Activated effector memory CD4-positive, alpha-beta T cell treated with anti-CD3 and anti-CD28 coated beads, Interleukin-2, amount 50 U/mL, for 16 hours (primary cell): ENCODE measurements at places on chromosomes 6 and 20.
A peak's percentile ranks its signal among the peaks of the same experiment; 100 is the strongest.

DNA sequence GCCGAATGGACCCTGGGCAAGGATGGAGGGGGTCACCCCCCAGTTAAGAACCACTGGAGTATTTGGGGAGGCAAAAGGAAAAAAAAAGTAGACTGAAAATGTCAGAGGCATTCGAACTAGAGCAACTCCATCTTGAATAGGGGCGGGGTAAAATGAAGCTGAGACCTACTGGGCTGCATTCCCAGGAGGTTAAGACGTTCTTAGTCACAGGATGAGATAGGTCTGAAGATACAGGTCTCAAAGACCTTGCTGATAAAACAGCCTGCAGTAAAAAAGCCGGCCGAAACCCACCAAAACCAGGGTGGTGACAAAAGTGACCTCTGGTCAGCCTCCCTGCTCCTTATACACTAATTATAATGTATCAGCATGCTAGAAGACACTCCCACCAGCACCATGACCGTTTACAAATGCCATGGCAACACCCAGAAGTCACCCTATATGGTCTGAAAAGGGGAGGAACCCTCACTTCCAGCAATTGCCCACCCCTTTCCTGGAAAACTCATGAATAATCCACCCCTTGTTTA is 70.4 kb upstream of the KCNG1 start:
- no peak for DNase-seq

- no peak for DNase-seq
Measured at GRCh38 chr6:125868678-125869395, 78.1 kb downstream of the NCOA7 start.

- DNase-seq, result no peak
Measured at GRCh38 chr6:98847779-98848538, 13.6 kb downstream of the POU3F2 start.

- DNase-seq, result no peak
Measured at GRCh38 chr6:1068068-1068467, 243.8 kb upstream of the FOXQ1 start.

- no peak for DNase-seq
Measured at GRCh38 chr6:781350-781961, 88.5 kb upstream of the EXOC2 start.

DNA sequence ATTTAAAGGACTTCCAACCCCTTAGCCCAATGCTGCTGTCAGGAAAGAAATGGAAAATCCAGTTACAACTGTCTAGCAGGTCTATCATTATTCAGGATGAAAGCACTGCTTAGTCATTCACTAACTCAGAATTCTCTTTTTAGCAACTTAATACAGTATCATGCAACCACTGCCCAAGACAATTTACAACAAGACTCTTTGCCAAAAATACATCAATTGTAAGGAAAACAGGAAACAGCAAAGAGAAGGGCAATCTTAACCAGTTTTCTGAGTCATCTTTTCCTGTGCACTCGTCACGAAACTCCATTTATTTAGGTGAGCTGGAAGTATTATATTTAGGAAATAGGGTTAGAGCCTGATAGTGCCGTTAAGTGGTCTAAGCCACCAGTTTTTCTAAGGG is 1197.7 kb upstream of the CITED2 start:
- DNase-seq, result no peak

DNA sequence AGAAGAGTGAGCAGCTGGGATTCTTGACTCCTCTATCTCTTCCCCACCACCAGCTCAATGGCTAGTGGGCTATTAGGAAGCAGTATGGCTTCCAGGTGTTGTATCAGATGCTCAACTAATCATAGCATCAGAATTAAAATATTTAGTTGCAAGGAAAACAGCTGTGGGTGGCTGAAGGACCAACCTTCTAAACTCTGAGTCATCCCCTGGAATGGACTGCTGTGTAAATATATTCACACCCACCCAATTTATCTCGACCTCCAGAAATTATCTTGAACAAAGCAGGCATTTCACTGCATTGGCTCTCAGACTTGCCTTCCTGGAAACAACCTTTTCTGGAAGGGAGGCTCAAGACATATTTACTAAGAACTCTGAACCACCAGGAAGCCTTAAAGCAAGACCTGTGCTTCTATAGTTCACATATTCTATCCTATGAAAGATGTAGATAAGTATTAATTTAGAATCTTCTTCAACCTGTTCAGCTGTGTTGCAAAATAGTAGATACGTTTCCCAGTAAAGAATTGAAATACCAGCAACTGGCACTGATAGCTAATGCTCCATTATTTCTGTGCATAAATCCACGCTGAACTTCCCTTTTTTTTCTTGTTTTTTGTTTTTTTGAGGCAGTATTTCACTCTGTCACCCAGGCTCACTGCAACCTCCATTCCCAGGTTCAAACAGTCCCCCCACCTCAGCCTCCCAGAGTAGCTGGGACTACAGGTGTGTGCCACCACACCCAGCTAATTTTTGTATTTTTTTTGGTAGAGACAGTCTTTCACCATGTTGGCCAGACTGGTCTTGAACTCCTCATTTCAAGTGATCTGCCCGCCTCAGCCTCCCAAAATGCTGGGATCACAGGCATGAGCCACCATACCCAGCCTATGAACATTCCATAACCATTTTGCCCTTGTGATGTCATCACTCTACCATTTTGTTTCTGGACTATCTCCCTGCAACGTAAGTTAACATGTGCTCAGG is 56.9 kb upstream of the CD2AP start:
- DNase-seq, result no peak

DNA sequence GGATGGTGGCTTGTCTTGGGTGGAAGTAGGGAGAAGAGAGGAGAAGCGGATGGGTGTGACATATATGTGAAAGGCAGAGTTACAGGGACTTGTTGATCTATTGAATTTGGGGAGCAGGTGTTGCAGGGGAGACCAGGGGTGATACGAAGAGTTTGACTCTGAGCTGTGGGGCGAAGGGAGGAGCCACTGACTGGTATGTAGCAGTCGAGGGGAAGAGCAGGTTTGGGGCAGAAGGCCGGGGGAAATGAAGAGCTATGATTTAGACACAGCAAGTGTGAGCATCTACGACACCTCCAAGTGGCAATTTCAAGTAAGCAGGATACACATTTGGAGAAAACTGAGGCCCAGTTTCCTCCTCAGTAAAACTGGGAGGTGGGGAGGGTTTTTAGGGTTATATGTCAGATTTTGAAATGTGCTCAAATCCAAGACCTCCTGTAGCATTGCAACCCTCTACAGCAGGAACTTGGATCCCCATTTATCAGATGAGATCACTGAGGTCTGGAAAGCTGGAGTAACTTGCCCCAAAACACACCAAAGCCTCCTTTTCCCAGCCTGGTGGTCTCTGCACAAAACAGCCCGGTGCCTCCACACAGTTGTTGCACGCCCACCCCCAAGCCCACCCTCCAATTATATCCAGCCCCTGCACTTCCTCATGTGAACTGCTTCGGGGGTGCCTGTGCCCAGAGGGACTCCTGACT is 137.8 kb downstream of the PREX1 start:
- DNase-seq, result no peak

DNA sequence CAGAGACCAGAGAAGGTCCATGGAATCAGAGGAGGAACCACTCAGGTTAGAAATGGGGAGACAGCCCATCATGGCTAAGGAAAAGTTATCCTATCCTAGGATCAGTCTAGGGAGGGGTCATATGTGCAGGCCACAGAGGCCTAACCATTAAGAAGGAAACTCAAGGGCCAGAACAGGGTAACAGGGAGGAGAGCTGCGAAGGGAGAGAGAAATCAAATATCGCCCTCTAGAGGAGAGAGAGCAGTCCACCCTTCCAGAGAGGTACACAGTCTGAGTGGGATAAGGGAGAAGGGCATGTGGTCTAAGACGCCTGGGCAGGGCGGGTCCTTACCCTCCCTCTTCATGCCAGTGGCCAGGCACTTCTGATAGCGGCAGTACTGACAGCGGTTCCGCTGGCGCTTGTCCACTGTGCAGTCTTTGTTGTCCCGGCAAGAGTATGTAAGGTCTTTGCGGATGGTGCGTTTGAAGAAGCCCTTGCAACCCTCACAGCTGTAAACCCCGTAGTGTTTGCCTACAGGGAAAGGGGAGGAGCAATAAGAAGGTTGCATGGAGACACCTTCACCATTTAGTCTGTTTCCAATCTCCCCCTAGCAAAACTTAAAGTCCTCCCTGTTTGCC is 2.9 kb downstream of the RXRB start:
- DNase-seq, result peak; percentile 69

- DNase-seq, result no peak
Measured at GRCh38 chr20:37781626-37782025, 87.8 kb downstream of the CTNNBL1 start.

DNA sequence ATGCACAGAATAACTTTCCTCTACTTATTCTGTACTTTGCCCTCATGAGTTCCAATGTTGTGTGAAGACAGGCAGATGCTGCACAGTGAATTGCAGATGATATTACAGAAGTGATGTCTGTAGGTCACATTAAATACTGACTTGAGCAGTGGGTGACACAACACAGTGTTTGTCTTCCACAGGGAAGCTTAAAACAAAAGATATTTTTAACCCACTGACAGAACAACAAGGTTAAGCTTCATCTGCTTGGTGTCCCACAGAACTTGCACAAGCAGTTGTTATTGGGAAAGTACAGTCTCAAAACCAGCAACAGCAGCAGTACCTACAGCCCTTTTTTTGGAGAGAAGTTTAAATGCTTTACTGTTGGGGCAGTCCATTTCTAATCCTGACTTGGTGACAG is 10.5 kb downstream of the SUMO4 start:
- DNase-seq, result no peak

- DNase-seq, result no peak
Measured at GRCh38 chr20:43529457-43530153, 22.1 kb downstream of the L3MBTL1 start.

GRCh38 chr20:37902504-37903313 is at the start of gene VSTM2L:
TSS of gene VSTM2L (plus strand) at chr20:37903127. CDS start at chr20:37903351, 224 bp downstream.
- DNase-seq, result no peak

GRCh38 chr6:31158863-31159855 is 770 bp downstream of the TCF19 start:
- DNase-seq, result peak; percentile 73

GRCh38 chr6:169850746-169851145 is 99.3 kb downstream of the ERMARD start:
- DNase-seq, result no peak

DNA sequence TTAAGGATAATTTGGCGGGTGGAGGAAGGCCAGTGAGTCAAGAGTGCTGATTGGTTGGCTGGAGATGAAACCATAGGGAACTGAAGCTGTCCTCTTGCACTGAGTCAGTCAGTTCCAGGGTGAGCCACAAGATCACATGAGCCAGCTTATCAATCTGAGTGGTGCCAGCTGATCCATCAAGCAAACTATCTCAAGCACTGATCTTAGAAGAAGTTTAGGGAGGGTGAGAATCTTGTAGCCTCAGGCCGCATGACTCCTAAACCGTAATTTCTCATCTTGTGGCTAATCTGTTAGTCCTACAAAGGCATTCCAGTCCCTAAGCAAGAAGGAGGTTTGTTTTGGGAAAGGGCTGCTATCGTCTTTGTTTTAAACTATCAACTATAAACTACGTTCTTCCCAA is 954.3 kb downstream of the KIF16B start:
- DNase-seq, result no peak

GRCh38 chr6:168452685-168453377 is 11.8 kb downstream of the SMOC2 start:
- no peak for DNase-seq

- no peak for DNase-seq
Measured at GRCh38 chr20:1204576-1204975, 1.3 kb downstream of the C20orf202 start.

DNA sequence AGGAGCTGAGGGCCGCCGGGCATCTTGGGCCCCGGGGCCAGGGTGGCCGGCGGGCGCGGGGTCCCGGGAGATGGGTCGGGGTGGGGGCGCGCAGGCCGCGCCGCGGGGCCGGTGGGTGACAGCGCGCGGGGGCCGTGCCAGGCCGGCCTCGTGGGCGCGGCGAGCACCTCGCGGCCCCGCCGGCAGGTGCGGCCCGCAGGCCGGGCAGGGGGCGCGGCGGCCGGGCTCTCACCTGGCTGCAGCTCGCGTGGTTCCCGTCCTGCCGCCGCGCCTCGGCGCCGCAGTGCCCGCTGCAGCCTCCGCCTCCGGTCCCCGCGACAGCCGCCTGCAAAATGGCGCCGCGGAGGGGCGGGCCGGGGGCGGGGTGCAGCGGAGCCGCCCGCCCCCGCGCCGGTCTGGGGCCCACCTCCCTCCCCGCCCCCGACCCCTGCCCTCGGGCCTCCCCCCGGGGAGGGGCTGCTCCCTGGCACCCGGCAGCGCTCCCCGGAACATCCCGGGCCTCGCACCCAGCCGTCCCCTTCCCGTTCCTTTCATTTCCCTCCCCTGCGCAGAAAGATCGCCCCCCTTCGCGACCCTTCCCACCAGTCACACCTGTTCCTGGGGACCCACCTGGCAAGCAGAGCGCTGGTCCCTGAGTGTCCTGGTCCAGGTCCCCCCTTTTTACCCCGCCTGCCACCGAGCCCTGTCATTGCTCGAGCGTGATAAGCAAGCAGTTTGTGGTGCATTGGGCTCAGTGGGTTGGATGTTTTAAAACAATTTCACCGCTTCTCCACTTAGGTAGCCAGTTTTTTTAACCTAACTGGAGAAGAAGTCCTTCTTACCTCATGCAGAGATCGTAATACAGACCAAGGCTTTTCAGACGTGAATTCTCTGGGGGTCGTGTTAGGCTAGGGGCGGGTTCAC is at the start of gene SLC23A2:
Gene SLC23A2, minus strand, starts transcription at position 337 of the 903 bp plus-strand sequence. CDS start 68,948 bp downstream, outside the sequence.
- peak; percentile 86 for DNase-seq

GRCh38 chr6:80182308-80182707 is 75.8 kb downstream of the BCKDHB start:
- no peak for DNase-seq

GRCh38 chr6:166938150-166938549 is 18.2 kb downstream of the RNASET2 start:
- DNase-seq, result no peak

DNA sequence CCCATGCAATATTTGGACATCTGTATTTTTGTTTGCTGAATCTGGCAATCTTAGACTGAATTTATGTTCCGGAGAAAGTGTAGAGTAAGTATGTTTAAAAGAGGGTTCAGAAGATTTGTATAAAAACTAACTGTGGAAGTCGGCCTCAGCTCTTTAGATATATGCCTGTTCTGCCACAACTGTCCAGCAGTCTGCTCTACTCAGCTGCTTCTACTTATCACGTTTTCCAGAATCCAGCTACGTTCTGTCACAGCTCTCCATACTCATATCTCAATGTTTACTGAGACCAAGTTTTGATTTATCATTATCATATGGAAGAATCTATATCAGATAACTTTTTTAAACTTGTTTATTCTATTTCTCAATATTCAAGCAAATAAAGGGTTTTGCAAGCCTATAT is 721.3 kb downstream of the EYS start:
- no peak for DNase-seq

GRCh38 chr6:135938576-135939207 is 87.2 kb downstream of the PDE7B start:
- DNase-seq, result no peak
